ENCODE measurements at places on chromosomes 3 and 15.

DNA sequence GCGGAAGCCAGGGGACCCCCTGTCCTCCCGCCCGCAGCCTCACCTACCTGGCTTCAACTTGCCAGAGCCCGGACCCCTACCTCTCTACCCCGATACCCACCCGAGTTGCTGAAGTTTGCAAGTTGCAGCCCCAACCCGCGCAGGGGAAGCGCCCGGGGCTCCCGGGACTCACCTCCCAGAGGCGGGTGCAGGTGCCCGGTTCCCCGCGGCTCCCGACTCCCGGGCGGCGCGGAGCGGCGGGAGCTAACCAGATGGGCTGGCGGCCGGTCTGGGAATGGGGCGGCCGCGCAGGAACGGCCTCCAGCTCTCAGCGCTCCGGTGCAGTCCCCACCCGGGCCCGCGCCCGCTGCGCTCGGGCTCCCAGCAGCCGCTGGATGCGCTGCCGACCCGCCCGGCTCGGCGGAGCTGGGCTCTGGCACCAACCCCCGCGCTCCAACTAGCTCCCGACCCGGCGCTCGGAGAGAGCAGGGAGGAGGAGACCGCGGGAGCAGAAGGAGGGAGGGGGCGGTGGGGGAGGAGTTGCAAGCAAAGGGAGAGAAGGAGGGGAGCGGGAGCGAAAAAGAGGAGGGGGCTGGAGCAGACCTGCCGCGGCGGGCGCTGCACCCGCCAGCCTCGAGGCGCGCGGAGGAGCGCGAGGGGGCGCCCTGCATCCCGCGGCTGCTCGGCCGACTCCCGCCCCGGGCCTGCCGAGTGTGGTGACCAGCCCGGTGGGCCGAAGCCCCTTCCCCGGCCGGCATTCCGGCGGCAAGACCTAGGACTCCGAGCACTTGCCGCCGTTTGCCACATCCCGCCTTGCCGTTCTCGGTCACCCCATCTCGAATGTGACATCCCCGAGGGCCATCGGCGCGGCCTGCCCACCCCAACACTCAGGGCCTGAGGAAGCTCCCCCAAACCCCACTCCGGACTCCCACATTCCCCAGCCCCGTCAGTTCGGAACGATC is at the start of gene SEMA5B:
TSS of gene SEMA5B (minus strand) at position 472 of the 941 bp plus-strand sequence. CDS start 66,500 bp downstream, outside the sequence.
- no peak for DNase-seq

DNA sequence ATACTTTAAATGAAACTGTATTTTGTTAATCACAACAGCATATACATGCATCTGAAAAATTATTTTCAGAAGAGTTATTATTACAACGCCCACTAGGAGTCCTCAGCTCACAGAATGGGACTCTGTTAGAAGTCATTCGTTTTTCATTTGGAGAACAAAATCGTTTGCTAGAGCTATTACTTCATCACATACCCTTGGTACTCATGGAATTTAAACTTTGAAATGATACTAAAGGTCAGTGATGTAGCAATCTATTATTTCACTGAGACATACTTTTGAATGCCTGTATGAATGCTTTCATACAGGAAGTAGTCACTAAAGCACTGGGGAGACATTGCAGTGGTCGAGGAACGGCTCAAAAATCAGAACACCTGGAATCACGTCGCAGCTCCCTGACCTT is 198.1 kb downstream of the MBNL1 start:
- DNase-seq = no peak

- no peak for DNase-seq
Observed at GRCh38 chr3:51955893-51956770, 951 bp downstream of the GPR62 start.

GRCh38 chr3:3110749-3111361 is 681 bp upstream of the IL5RA start:
- no peak for DNase-seq

DNA sequence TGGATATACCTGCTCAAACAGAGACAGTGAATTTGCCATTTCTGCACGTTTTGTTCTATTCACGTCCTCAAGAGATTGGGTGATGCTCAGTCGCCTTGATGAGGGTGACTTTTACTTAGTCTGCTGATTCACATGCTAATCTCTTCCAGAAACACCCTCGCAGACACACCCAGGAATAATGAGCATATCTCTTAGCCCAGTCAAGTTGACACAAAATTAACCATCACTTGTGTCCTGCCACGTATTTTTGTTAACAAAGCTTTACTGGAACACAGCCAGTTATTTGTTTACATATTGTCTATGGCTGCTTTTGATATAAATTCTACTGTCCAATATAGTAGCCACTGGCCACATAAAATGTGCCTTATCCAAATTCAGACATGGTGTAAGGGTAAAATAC is 218.3 kb downstream of the FHIT start:
- no peak for DNase-seq

DNA sequence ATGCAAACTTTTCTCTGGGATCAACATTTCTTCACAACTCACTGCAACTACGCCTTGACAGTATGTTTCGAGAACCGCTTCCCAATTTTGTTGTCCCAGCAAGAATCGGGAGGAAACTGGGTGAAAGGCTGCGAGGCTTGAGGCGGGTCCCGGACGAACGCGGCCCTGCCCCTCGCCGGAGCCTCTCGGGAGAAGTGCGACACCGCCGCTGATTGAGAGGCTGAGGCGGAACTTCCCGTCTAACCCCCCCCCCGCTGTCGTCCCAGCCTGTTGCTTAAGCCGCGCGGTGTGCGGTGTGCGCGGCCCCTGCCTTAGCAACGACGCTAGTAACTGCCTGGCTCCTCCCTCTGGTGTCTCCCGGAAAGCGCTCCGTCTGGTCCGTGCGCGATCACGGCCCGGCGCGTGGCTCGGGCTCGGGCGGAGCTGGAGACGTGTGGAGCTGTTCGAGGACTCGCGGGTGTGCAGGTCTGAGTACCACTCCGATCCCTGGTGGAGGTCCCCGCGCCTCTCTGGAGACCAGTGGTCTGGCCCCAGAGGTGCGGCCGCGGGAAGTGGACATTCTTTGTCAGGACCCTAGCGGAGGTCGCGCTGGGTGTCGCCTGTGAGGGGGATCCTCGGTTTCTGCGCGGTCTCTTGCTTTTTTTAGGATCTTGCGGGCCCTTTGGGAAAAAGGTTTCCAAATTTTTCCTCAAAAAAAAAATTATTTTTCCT is at the start of the genes DTWD1 and FAM227B:
TSS of gene DTWD1 (plus strand) at position 391 of the 711 bp plus-strand sequence. CDS start 4,120 bp downstream, outside the sequence.
TSS of gene FAM227B (minus strand) at position 161 of the 711 bp plus-strand sequence. CDS start 5,647 bp downstream, outside the sequence.
- peak; percentile 82 for DNase-seq

GRCh38 chr3:32667072-32667582 is 17.9 kb upstream of the CNOT10 start:
- DNase-seq = no peak

DNA sequence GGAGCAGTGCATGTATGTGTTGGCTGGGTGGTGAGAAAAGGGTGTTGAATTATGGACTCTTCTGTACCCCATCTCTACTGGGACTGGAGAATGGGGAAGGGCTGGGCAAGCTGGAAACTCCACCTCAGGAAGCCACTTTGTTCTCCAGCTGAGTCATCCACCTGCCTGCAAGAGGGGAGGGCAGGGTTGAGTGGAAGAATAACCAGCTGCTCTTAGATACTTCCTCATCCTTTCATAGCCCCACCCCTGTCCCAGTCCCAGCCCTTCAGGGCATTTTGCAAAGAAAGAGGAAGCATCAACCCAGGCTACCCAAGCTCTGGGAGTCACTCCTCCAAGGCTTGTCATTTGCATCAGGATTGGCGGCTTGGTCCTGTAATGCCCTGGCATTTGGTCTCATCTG is 33.1 kb downstream of the RAB11A start:
- peak; percentile 27 for DNase-seq

- DNase-seq = no peak
Observed at GRCh38 chr3:30747771-30748281, 141.4 kb downstream of the TGFBR2 start.

GRCh38 chr3:112759210-112759609 is 87.5 kb downstream of the CD200R1L start:
- no peak for DNase-seq

DNA sequence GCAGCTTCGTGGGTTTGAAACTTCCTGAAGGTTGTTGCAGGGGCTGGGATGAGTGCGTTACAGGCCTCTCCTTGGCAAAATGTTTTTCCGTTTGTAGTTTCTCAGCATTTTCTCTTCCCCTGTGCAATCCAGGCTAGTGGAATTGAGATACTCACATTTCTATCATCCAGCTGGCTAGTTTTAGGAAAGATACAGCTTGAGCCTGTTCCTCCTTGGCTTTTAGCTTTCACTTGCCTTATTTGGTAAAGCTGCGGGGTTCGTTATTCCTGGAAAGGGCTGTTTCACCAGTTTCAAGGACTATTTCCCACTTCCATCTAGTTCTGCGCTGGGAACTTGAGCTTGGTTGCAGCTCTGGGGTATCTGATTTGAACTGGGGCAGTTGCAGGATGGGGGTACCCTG is 90.3 kb downstream of the ITPR1 start:
- DNase-seq = no peak

- no peak for DNase-seq
Observed at GRCh38 chr15:68637767-68638404, 59.1 kb downstream of the CORO2B start.

- no peak for DNase-seq
Observed at GRCh38 chr15:41025393-41025792, 72.1 kb downstream of the CHAC1 start.

DNA sequence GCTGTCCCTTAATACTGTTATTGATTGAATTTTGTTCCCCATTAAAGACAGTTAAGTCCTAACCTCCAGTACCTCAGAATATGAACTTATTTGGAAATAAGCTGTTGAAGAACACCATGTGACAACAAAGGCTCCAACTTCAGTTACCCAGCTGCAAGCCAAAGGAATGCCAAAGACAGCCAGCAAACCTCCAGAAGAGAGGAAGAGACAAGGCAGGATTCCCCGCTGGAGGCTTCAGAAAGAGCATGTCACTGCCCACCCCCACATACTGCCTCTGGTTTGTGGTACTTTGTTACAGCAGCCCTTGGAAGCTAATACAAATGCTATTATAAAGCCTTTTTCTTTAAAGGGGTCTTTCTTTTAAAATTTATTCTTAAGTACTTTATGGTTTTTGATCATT is 18.4 kb upstream of the NEK10 start:
- no peak for DNase-seq

DNA sequence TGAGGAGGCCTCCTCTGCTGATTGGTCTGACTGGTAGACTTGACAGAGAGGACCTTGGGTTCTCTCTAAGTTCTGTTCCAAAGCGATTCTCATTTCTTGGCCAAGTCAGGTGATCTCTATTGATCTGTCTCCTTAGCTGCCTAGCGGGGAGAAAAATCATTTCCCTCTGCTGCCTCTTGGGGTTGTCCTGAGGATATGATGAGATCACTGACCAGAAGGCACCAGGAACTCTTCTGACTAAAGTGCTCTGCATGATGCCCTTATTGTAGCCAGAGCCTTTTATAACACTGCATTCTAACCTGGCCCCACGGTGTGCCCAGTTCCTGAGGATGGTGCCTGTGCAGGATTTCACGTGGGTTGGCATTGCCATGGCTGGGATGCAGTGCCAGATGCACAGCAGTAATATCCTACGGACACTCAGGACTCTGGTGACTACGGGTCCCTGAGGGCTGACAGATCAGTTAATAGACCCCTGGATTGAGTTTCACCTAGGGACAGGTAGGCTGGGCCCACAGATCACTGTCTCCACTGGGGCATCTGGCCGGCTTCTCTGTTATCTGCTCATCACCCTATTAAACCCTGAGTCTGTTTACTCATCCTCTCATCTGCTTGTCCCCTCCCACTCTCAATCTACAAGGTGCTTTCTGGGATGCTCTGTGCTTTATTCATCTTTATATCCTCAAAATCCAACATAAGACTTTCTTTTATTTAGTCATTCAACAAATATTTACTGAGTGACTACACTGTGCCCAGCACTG is 3.9 kb upstream of the HEG1 start:
- DNase-seq = no peak

- DNase-seq = no peak
Observed at GRCh38 chr3:57078635-57079473, 18.4 kb downstream of the SPATA12 start.

DNA sequence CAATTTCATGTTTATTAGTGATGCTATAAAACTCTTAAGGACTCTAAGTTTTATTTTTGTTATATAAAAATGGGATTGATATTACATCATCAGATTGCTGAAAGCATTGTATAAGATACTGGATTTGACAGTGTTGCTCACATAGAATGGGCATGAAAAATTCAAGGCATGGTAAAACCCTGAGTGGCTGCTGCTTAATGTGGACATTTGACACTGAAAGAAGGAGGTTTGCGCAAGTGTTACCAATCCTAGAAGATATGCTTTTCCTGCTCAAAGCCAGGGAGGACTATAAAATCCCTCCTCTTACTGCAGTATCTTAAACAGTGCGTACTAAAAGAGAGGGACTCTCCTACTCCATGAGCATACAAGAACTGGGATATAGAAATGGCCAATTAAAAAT is 65.8 kb upstream of the PTX3 start:
- no peak for DNase-seq

DNA sequence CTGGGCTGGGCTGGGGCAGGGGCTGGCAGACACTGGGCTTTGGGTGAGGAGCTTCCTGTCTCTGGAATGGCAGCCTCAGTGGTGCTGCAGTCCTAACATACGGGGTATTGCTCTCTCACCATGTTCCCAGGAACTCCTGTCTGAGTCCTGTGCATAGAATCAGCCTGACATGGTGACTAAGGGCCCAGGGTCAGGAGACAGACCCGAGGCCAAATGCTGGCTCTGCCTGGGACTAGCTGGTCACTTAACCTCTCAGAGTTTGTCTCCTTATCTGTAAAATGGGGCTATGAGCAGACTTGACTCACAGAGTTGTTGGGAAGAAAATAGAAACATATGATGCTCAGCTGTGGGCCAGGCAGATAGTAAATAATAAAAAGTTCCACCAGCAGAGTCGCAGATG is 28.3 kb downstream of the PRKCD start:
- no peak for DNase-seq

DNA sequence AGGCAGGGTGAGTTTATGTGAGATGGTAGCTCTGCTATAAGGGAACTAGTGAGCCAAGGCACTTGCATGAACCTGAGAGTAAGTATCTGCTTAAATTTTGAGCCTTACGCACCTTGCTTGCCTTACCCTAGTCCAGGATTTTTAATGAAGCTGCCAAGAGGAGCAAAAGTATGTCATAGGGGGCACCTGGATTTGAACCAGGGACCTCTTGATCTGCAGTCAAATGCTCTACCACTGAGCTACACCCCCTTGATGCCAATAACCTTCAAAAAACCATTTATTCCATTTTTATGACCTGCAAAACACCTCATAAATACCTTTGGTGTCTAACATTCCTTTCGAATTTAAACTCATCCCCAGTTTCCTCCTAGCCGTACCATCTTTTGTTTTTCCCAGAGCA is 88.3 kb upstream of the ACP3 start:
- no peak for DNase-seq

DNA sequence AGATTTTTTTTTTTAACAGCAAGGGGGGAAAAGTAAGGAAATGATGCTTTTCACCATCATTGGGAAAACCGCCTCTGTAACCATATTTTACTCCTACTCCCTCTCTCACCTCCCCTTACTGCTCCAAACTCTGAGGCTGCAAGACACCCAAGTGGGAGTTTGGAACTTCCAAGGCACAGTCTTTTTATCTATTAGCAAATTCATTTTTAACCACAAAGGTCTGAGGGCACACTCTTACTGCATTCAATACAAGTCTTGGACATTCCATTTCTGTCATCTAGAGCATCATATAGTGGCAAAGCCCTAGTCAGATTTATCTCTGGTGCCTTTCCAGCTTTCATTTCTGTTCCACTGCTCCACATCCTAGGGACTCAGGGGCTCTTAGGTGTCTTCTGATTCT is 13.2 kb downstream of the FAM162A start:
- no peak for DNase-seq
